ENCODE measurements at places on chromosomes 3 and 15. TPM values are rescaled to one million over a fixed set of nuclear protein-coding genes. Genes with fewer than 3 reads are reported as not detected.

DNA sequence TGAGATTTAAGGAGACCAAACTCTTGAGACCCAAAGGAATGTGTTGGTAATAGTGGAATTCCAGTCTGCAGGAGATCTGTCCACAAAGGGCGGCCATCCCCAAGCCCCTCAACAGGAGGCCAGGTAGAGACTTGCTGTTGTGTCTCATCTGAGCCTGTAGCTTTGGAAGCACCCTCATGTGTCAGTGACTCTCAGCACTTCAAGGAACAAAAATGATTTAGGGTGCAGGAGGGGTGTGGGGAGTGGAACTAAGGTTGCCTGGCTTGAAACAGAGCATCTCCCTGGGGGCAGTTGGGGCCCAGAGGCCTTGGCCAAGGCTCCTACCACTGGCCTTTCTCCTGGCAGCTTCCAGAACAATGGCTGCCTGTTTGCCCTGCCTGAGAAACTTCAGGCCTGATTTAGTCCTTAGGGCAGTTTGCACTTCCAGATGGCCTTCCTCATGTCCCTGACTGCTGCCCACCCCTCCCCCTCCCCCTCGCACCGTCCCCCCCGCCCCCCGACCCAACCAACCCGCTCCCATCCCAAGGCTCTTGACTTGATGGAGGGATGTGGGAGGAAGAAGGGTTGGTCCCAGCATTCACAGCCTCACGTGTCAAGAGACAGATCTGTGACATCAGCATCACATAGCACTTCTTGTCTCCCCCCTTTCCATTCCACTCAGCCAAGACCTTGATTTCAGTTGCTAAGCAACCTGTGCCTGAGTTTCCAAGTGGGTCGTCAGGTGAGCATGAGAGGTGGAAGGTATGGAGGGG, 77.1 kb downstream of the CORO2B start:
- DNase-seq = no peak

GRCh38 chr3:74537164-74537563, 77.3 kb downstream of the CNTN3 start:
- DNase-seq = no peak

SMCO1 gene
- total RNA-seq = not detected

GRCh38 chr3:61768284-61769037, 207.1 kb downstream of the PTPRG start:
- DNase-seq = no peak

TGM4 gene
- not detected for total RNA-seq

CHSY1 gene
- total RNA-seq = 55.9 TPM

DNA sequence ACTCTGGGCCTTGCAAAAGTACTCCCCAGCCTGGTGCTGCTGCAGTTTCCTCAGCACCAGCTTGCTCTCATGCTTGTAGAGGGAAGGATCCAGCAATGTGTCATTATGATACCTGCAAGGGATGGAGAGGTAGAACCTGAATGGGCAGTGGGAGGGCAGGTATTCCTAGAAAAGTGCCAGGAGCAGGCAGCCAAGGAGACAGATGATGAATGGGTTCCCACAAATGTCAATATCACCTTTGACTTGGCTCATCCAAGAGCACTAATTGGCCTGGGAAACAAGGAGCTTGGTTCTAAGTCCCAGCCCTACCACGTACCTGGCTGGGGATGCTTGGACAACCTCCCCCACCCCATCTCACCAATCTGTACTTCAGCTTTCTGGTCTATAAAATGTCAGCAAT, 9.4 kb downstream of the CILP start:
- DNase-seq = no peak

DNA sequence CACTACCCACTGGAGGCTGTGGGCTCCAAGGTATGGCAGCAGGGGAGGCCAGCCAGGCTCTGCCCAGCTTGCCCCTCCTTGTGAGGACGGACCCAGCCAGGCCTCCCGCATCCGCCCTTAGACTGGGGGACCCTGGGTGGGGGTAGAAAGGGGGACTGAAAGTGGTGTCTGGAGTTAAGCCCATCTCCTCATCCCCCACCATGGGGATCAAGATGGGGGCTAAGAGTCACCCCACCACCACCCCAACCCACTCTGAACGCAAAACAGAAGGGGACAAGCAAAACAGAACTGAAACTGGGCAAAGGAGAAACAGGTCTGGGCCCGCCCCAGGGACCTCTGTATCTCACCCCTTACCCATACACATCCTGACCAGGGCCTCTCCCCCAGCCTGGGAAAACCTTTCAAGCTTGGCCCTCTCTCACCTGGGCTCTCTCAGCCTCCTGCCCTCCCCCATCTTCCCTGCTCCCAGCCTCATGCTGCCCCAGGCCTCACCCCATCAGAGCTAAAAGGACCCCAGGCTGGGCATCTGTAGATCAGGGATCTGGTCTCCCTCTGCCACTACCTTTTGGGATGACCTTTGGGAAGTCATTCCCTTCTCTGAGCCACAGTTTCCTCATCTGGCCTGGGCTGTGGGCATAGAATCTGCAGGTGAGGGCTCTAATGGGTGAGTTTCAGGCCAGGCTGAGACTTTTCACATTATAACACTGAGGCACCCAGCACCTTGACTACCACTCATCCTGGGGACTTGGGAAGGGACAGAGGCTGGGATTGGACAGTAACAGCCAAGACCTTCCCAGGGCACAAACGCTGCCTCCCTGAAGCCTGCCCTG, 30.0 kb upstream of the CYP11A1 start:
- peak; percentile 87 for DNase-seq

DNA sequence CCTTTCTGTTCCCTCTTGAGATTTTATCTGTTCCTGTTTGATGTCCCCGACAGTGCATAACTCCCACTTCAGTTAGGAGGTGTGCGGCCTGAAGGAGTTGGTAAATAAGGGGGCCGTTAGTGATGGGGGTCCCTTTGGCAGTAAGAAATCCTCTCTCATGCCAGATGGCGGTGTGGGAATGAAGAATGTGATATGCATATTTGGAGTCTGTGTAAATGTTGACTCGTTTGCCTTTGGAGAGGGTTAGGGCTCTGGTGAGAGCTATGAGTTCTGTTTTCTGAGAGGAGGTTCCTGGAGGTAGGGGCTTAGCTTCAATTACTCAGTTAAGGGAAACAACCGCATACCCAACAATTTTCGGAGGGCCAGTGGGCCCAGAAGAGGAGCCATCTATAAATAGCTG, 38.8 kb upstream of the RNF7 start:
- no peak for DNase-seq

DNA sequence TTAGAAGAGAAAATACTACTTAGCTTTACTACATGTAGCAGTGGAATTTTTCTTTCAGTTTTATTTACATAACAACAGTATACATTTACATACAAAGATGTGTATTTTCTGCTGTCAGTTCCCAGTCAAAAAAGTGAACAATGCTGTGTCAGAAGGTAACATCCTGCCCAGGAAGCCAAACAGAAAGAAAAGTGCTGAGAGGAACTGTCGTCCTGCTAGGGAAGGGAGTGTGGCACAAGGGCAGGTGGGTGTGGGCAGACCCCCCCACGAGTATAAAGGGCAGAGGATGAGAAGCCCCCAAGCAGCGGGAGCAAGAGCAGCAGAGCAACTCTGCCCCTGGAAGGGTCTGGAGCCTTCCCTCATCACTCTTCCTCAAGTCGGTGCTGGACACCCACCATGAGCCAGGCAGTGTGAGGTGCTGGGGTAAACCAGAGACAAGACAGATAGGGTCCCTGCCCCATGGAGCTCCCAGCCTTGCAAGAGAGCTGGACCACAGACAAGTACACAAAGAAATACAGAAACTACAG, 39.7 kb downstream of the TBC1D2B start:
- no peak for DNase-seq

GRCh38 chr15:25565470-25566264, 126.8 kb upstream of the UBE3A start:
- DNase-seq = no peak

DNA sequence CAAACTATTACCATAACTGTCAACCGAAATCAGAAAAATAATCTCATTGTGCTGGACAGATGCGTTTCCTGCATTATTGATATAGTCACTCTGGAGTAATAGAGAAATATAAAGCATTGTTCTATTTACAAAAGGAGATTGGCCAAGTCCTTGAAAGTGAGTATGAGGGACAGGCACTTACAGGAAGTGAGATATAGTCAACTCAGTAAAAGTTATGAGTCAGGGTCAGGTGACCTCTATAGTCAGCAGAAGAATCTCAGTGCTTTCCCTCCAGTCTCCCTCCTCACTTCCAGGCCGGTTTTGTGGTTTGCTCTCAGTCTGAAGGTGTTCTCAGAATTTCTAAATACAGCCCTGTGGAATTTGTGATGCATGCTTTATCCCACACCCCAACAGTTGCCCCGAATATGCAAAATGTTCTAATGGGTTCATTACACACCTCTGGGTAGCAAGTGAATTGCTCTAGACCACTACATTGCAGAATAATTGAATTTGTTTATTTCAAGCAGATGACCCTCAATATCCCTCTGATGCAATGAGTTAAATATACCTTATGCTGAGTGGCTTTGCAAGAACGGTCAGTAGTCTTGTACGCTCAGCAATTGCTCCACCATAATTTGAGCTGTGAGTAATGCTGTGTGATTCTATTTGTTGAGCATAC, 787.7 kb downstream of the MCTP2 start:
- no peak for DNase-seq

GRCh38 chr15:44813231-44813630, 76.9 kb downstream of the TRIM69 start:
- DNase-seq = no peak

DNA sequence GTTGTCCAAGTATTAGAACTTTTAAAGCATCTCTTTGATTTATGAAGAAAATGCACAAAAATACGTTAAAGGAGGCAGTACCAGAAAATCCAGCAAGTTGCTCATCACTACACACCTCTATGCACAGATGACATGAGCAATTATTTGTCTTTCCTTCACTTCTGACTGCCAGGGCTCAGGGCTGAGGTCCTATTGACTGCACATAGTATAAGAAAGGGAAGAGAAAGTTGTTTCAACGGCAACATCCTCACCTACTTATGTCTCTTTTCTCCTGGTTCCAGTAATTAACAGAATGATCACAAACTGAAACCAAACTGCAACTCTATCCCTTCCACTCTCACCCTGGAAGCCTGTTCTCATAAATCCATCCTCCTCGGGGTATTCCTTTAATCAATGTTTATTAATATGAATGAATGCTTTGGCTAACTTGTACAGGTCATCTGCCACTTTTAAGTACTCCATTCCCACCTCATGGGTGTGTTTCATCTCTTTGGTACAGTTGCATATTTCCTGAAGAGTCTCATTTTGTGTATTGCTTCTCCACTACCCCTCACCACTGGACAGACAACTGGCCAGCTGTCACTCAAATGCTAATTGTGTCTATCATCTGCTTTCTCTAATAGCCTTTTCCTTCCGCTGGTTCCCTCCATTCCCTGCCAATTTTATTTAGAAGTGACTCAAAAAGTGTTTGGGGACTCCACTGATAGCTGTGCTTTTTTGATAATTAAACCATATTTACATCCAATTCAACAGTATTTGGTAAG, 34.5 kb downstream of the RAB27A start:
- no peak for DNase-seq

CILP gene
- total RNA-seq = 0.23 TPM

GRCh38 chr3:142987080-142987700, 14.2 kb upstream of the U2SURP start:
- DNase-seq = no peak

LINGO1 gene
- 2.0 TPM for total RNA-seq

- no peak for DNase-seq
Measured at GRCh38 chr3:178513546-178514380, 22.5 kb upstream of the KCNMB2 start.

- no peak for DNase-seq
Measured at GRCh38 chr3:179853176-179853575, 183.6 kb downstream of the PEX5L start.

DNA sequence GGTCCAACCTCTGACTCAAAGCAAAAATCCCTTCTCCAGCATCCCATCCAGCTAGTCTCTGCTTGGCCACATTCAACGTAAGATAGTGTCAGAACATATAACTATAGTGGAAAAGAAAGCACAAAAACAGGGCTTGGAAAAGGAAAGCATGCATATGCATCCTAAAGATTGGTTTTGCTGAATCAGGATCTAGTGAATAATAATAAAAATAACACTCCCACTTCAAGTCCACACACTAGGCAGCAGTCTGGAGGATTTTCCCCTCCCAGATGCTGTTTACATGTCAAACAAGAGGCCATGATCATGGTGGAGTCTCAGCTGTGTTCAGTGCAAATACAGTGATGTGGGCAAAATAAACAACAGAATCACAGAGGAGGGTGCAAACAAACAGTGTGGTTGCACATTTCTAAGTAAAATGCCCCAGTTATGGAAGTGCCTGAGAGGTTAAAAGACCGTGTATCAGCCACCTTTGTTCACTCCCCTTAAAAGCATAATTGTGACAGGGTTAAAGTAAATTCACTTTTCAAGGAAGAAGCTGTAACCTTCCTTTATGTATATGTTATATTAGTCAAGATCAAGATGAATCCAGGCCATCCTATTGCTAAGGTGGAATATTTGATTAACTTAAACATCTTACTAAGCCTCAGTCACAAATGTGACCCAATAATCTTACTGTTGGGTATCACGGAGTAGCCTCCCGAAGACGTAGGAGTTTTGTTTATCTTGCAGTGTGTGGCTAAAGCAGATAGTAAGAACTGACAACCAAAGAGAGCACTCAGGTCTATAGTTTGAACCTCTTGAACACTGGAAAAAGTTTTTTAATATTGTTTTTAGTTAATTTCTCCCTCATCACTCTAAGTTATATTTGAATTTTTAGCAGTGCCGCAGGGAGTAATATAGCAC, 424.5 kb downstream of the SOX2 start:
- no peak for DNase-seq

DNA sequence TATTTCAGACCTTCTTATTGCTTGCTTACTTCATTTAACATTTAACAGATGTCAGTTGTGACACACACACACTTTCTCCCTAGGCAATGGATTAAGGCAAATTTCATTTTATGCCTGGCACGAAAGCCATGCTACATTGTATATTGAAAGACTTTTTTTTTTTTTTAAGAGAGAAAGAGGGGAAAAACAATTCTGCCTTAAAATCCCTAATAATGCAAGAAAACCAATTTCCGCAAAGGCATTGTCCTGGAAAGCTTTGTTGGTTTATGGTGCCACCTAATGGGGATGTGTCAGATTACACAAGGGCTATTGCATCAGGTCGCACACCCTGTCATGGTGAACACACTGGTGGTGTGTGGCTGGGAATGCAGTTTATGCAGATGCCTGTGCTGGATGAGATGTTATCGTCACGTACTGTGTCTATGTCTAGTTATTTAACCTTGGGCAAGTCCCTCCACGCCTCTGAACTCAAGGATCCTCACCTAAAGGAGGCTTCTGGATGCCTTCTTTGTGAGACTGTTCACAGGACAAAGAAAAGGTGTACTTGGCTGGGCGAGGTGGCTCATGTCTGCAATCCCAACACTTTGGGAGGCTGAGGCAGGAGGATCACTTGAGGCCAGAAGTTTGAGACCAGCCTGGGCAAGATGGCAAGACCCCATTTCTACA, 37.3 kb upstream of the RFTN1 start:
- DNase-seq = no peak

GRCh38 chr3:45952456-45952855, 9.2 kb downstream of the CXCR6 start:
- DNase-seq = peak; percentile 27

ROPN1 gene
- not detected for total RNA-seq

CHAC1 gene
- total RNA-seq = 5.5 TPM

DNA sequence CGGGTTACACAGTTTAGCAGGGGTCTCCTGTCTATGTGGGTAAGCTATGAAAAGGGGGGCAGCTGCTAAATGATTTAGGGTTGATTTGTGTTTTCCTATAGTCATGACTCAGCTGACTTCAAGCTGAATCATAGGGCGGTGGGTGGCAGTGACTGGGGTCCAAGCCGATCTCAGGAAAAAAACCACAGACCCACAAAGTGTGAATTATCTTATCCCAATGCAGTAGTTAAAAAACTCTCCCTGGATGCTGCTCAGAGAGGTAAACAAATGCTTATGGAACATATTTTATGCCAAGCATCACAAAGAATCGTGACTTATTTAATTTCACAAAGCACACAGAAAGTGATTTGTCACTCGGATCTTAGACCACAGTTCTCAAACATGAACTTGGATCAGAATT, 18.4 kb upstream of the TOPAZ1 start:
- no peak for DNase-seq
